ENCODE measurements at places on chromosomes 4 and X. TPM values are rescaled to one million over a fixed set of nuclear protein-coding genes. Genes with fewer than 3 reads are reported as not detected.

The TAF7L gene
- not detected for total RNA-seq

The CSN2 gene
- total RNA-seq, result not detected

The FBXL5 gene
- 106 TPM for total RNA-seq

The PIR gene
- total RNA-seq, result 22.6 TPM

The PNMA5 gene
- not detected for total RNA-seq

The EREG gene
- total RNA-seq, result 77.0 TPM

The LRIT3 gene
- total RNA-seq, result not detected

The PDE5A gene
- total RNA-seq, result 5.7 TPM

The PCDH10 gene
- not detected for total RNA-seq

The RXFP1 gene
- not detected for total RNA-seq

The TENM3 gene
- total RNA-seq, result 16.1 TPM

The KLHL34 gene
- 0.34 TPM for total RNA-seq

The RNF175 gene
- not detected for total RNA-seq

The GLRB gene
- total RNA-seq, result 1.0 TPM

The F8A3 gene
- total RNA-seq, result 1.1 TPM
